ENCODE measurements at places on chromosomes 4 and X.

DNA sequence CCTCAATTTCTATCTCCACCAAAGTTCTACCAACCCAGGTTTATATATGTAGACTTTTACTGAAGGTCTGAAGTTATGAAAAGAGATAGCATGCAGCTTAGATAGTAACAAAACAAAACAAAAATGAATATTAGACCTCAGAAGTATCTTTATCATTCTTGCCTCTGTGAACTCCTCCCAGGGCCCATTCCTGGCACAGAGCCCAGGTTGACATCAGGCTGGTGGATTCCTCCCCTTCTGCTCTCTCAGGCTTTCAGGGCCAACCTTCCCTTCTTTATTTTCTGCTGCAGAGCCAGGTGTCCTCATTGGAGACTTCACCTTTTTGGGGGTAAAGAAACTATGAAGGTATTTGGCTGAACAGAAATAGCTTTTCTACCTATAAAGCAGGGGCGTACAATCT is 112.8 kb upstream of the PITX2 start:
- DNase-seq: no peak

GRCh38 chr4:26503427-26503826 is 13.1 kb upstream of the CCKAR start:
- no peak for DNase-seq

DNA sequence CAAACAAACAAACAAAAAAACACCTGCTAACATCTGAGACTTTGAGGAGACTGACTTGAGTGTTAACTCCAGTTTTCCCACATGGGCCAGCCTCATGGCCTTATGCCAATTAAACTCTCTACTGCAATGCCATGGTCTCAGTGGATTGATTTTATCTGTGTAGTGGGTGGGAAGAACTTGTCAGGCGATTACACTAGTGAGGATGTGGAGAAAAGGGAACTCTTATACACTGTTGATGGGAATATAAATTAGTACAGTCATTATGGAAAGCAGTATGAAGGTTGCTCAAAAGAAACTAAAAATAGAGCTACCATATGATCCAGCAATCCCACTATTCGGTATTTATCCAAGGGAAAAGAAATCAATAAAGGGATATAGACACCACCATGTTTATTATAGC is 12.8 kb upstream of the XIAP start:
- DNase-seq: no peak

GRCh38 chr4:79223993-79224776 is 101.7 kb downstream of the NAA11 start:
- no peak for DNase-seq

- no peak for DNase-seq
These were observed 105.5 kb upstream of the DDIT4L start for GRCh38 chr4:100295792-100296191.

DNA sequence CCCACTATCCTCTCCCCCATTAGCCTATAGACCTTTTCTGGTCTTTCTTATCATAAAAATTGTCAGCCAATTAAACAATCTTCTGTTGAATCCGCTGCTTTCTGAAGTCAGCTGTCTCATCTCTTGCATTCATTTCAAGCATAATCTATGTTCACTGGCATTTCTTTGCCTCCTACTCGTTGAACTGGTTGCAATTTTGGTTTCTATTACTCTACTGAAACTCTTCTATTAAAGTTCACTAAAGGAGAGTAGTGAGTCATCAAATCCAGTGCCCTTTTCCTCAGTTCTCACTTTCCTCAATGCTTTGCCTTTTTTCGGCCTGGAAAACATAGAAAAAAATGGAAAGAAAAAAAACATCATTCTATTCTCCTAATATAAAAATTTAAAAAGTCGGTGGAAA is 23.9 kb upstream of the CXCL13 start:
- DNase-seq: no peak

DNA sequence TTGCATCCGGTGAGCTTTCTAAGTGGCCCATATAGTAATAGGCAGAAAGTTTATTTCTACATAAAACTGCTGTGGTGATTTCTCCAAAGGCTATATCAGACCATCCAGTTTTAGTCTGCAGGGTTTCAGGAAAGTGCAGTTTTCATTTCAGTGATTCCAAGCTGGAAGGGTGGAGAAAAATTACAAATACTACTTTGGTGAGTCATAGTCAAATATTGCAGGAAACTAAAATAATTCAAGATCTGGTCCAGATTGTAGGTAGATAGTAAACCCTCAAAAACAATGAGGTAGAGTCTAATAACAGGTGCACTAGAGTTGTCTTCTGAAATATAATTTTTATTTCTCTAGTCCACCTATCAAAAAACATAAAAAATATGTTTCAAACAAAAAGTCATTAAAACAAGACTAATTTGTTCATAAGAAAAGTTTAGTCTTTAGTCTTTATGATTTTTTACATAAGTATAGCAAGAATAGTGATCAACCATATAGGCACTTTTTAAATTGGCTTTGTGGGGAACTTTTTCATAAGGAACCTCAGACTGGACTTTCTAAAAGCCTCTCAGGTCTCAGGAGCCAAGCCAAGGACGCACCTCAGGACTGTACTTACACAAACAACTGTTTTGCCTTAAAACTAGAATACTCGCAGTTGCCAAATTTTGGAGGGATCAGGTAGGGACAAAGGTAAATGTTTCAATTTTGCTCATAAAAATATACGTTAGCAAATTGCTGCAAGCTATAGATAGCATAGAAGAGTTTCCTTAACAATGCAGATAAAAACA is 101.8 kb upstream of the TLR3 start:
- no peak for DNase-seq

DNA sequence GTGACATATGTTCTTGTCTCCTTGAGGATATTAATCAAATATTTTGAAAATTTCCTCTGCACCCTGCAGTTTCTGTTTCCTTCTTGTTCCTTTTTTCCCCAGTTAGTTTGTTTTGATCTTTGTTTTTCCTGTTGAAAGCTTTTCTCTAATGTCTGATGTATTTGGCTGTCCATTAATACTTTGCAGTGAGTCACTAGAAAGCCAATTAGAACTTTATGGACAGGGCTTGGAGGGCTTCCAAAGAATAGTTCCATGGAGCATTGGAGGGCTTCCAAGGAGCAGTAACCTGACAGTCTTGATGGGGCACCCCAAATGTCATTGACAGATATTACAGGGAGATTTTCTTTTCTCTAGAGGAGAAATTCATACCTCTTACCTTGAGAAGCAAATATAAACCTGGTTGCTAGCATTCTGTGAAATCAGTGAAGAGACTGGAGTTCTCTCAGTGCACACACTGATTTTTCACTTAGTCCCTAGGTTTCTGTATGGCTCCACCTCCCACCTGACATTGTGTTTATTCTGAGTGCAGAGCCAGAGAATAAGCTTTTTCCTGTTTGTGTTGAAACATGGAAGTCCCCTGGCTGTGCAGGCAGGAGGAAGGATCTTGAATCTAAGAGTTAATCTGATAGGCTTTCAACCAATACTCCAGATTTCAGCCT is 26.5 kb downstream of the SPARCL1 start:
- no peak for DNase-seq

- no peak for DNase-seq
These were observed 7.4 kb upstream of the KDR start for GRCh38 chr4:55132775-55133174.

DNA sequence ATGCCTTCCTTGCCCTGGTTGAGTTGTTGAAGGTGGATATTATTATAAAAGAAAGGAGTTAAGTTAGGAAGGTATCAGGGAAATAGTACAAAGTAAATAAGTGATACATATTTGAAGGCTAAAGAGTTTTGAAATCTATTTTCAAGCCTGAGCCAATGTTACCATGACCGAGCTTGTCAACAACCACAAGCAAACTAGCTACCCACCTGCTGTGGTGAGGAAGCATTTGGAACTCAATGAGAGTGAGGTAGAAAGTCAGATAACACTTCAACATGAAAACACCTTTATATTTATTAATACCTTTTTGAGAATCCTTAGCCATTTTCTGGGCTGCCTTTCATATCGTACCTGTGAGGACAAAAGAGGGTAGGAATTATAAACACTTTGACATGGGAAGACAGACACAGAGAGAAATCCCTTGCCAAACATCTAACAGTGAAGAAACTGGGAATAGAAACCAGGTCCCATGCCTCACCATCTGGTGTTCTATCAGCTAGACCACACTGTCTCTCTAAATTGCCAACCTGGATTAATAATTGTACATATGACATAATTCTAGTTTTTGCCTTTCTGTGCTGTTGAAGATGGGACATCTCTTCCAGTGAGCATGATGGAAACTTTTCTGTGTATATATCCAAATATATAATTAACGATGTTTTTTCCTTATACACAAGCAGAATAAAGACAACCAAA is 606.4 kb upstream of the NR3C2 start:
- DNase-seq: no peak

DNA sequence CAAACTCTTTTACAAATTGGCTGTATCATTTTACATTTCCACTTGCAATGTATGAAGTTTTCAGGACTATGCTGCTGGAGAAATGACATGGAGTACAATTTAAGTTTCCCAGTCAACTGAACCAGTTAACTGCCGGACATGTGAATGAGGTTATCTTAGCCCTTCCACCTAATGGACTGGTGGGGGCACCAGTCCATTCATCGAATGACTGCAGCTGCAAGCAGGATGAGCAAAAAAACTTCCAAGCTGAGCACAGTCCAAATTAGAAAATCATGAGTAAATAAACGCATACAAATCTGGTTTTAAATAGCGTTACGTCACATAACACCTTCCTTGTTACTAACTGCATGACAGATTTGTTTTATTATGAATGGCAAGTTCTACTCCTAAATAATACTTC is 1131.5 kb downstream of the PCDH18 start:
- DNase-seq: no peak

DNA sequence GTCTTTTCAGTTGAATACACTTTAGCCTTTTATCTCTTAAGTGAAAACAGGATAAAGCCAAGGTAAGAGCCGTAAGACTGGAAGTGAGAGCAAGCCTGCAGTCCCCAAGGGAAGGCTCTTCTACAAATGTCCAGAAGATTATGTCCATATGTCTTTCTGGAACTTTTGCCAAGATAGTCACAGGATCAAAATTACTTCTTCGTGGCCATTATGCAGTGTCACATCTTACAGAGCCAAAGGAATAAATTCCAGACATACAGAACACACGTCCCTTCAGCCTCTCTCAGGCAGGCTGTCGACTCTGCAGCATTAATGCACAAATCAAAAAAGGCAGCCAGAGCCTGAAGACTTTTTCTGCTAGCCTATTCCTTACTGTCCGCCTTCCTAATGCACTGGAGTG is 10.9 kb upstream of the GATB start:
- no peak for DNase-seq

DNA sequence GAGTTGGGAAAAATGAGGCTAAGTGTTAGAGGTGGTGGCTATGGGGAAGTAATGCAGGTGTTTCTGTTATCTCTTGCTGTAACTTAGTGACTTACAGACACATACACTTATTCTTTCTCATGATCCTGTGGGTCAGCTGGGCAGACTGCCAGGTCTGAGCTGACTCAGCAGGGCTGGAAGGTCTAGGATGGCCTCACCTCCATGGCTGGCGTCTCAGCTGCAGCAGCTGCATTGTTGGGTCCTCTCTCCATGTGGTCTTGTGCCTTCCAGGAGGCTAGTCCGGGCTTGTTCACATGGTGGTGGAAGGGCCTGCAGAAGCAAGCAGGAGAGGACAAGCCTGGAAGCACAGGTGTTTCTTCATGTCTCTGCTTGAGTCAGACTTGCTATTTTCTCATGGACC is 172.7 kb downstream of the NHS start:
- DNase-seq: no peak

DNA sequence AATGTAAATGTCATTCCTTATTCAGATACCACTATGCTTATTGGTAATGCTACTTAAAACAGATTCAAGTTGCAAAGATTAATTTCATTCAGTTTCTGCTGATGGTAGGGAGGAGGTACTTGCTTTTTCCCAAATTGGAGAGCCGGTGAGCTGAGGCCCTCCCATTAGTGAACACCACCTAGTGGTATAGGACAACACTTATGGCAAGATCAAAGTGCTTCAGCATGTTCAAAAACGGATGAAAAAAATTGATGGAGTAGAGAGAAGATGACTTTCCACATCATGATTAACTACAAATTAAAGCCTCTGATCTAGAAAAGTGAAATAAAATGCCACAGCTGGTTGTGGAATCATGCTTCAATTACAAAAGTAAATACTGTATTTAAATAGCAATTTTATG is 112.9 kb downstream of the MBNL3 start:
- DNase-seq: no peak

- DNase-seq: no peak
These were observed 46.6 kb downstream of the MAP7D3 start for GRCh38 chrX:136204571-136204970.

DNA sequence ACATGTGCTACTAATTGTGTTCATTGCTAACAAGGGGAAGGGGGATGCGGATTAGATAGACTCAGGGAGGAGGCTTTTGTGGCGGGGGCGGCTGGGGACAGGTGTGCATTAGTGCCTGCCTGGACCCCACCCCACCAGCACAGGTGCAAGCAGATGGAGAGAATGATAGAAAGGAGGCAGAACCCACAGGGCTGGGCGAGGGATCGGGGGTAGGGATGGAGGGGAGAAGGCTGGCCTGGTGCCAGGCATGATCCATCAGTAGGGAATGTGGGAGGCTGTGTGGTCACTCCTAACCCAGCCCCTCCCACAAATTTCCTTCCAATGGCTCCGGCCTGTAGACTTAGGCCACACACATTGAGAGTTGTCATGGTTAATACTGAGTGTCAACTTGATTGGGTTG is 30.5 kb upstream of the CRMP1 start:
- no peak for DNase-seq

DNA sequence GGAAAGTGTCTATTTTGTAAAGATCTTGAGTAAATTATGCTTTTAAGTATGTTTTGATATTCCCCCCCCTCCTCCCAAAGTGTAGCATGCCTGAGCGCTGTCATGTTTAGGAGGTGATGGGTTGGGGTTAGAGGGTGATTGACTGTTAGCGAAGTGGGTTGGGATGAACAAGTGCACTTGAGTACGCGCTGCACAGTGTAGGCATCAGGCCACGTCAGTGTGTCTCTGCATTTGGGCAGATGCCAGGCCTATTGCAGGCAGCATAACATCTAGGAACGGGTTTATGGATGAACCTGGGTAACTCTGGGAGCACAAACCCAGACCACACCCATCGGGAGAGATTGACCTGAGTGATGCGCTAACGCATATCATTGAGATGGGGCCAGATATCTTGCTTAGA is 111.2 kb downstream of the TBL1X start:
- DNase-seq: no peak

DNA sequence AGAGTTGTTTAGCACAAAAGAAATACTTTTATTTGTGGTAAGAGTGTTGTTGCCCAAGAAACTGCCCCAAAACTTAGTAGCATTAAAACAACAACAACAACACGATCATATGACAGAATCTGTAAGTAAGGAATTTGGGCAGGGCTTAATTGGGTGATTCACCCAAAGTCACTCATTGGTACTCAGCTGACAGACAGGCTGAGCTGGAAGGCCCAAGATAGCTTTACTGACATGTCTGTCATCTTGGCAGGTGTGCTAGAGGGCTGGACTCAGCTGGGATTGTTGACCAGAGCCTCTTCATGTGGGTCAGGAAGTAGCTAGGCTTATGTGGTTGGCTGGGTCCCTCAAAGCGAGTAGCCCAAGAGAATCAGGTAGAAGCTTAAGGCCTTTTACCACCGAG is 52.3 kb downstream of the KIAA0232 start:
- no peak for DNase-seq

GRCh38 chrX:71236836-71237235 is 13.8 kb downstream of the GJB1 start:
- no peak for DNase-seq

GRCh38 chr4:72577211-72577610 is 8.2 kb upstream of the ADAMTS3 start:
- no peak for DNase-seq

Data from stimulated activated CD4-positive, alpha-beta T cell treated with anti-CD3 and anti-CD28 coated beads, Interleukin-4, amount 100 ng/mL, for 48 hours (primary cell).